ENCODE measurements at places on chromosomes 12 and 14.

DNA sequence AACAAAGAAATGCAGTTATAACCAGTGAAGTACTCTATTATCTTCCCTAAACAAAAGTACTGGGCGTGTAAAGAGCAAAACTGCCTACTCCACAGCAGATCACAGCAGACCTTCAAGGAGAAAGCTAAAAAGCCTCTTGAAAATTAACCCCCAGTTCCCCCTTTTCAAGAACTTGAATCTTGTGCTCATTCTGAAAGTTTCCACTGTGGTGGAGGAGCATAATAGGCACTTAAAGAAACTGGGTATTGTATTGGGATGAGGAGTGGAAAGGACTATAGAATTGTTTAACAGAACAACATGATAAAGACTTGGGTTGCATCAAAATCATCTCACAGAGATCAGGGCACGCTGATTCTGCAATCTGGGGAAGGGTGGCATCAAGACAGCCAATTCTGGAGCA lies 51.1 kb downstream of the SLC25A47 start:
- DNase-seq = no peak

GRCh38 chr12:94994312-94994711 lies 9.2 kb downstream of the NDUFA12 start:
- no peak for DNase-seq

GRCh38 chr12:120263748-120264085 lies 1.8 kb downstream of the PXN start:
- no peak for DNase-seq

- DNase-seq = no peak
Observed at GRCh38 chr14:105141486-105142281, 26.9 kb downstream of the JAG2 start.

Measured in uterus (tissue), 4 donors.